ENCODE measurements at places on chromosomes 6 and 20.

DNA sequence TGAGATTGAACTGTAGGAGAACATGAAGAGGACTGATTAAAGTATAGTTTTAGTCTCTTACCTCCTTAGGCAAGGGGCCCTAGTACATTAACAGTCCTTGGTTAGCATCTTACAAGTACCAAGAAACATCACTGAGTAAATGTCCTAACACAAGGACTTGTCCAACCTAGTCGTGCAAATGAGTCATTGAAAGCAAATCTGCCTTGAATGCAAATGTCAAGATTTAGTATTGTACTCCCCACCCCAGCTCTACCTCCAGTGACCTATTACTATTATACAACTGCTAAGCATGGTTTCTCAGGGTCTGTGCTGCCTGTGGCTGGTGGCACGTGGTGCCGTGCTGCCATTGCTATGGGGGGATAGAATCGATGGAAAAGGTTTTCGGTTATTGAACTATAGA, 138.4 kb downstream of the PLCB4 start:
- no peak for DNase-seq

DNA sequence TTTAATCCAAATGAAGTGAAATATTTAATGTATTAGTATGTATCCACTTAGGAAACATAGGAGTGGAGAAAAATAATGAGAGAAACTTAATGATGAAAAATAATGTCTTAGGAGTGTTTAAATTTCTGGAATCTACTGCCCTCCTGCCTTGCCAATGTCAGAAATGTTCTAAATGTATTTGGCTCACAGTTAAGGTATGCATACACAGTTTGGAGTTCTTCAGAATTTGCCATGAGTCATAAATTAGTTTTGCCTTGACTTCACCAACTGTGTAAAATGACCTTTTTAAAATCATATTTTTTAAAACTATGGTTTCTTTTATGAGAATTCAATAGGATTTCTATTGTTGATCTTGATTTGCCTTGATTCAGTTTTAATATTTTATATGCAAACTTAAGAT, 191.7 kb upstream of the HSF2 start:
- DNase-seq = no peak

GRCh38 chr6:134177236-134177635, 124.8 kb upstream of the SLC2A12 start:
- no peak for DNase-seq

DNA sequence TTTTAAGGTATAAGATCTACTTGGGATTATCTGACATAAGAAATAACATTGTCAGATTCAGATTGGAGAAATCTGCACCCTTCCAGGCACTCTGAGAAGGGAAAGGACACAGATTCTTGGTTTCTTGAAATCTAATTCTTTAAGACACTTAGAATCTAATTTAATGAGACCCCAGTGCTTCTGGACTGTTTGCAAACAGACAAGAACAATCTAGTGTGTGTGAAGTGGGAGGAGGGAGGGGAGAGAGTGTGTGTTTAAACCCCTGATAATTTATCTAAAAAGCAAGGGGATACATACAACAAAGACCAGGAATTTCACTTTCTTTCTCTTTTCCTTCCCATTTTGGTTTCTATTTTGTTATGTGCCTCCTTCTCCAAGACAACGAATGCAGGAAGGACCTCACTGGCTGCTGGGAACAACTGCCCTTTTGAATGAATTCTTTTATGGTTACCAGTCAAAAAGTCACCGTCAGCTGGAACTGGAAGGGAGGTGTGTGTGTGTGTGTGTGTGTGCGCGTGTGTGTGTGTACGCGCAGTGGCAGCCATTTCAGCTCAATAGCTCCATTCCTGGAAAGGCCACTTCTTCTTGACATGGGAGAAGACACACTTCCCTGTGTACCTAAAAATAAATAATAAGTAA, 129.4 kb downstream of the BCAS1 start:
- DNase-seq = peak; percentile 45

DNA sequence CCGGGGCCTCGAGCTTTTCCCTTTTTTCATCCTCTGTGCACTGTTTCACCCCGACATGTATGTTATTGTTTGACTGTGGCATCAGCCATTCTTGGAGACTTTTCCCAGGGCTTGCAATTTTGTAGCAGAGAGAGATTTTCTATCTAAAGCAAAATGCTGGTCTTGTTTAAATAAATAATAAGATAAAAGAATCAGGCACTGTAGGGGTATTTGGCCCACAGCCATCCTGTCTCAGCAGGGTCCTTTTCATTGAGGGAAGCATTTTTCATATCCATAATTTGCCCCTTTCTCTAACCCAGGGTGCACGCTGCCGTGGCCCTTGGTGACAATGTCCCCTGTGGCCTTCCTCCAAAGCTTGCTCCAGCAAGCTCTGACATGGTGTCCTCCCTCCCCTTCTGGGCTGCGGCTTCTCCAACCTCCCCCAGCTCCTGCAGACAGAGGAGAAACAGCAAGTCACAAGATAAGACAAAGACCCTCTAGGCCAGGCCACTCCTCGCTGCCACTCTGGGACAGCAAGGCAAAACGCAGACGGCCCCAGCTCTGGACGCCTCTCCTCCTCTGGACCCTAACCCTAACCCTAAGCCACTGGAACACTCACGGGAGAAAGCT, 117.6 kb downstream of the MYLK4 start:
- DNase-seq = no peak

DNA sequence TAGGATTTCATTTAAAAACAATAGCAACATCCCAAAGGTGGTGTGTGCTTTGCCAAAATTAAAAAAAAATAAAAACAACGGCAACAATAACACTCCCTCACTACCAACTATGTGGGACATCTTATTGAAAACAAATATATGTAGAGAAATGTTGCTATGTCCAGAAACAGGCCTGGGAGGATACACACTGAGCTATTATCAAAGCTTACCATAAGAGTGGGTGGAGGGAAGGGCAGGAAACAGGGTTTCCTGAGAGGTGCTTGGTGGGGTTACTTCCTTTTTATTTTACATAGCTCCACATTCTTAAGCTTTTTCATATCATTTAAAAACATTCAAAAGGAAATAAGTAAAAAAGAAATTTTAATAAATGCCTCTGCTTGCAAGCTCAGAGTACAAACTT, 150.0 kb upstream of the RIPOR2 start:
- DNase-seq = no peak

GRCh38 chr20:20411402-20411801, 43.5 kb downstream of the INSM1 start:
- DNase-seq = no peak

DNA sequence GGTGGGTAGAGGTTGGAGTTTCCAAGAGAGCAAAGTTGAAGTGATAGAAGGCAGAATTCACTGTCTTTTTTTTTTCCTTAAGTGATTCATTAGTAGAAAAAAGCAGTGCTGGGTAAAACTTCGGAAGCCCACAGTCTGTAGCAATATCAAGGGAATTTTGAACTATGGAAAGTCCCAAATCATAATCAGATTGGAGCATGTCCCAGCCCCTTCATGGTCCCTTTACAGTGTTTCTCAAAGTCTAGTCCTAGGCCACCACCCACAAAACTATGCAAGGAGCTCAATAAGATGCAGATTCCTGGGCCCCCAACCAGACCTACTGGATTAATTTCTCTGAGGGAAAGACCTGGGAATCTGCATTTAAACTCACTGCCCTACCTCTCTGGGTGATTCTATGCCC, 22.6 kb downstream of the NEDD9 start:
- DNase-seq = no peak

Data from Ammon's horn (tissue), 1 donor.